ENCODE measurements at places on chromosomes 5 and 9. TPM values are rescaled to one million over a fixed set of nuclear protein-coding genes. Genes with fewer than 3 reads are reported as not detected.

Gene RUFY1
- 27.8 TPM for total RNA-seq

Gene IL13
- total RNA-seq = not detected

Gene MEGF10
- total RNA-seq = not detected

Gene SLC24A2
- not detected for total RNA-seq

Gene AK6
- 51.9 TPM for total RNA-seq

Gene SMIM33
- not detected for total RNA-seq

Gene PRDM9
- not detected for total RNA-seq

Gene ABO
- total RNA-seq = not detected

Gene TSSK1B
- total RNA-seq = not detected
